Fibroblast of the aortic adventitia (primary cell): ENCODE measurements at places on chromosomes 12 and 14. TPM values are rescaled to one million over a fixed set of nuclear protein-coding genes. Genes with fewer than 3 reads are reported as not detected.

The TAMALIN gene
- total RNA-seq: 7.3 TPM in 2 replicates

The TSPAN19 gene
- total RNA-seq: 1.7 TPM in 1 of 2 replicates, not detected in the other

The KRT6C gene
- total RNA-seq: not detected in 2 replicates

The GLT8D2 gene
- total RNA-seq: 46.0 and 55.3 TPM in 2 replicates

The AJUBA gene
- 14.6 and 47.6 TPM in 2 replicates for total RNA-seq

The FOXA1 gene
- total RNA-seq: not detected in 2 replicates

The PMEL gene
- 0.27 and 0.82 TPM in 2 replicates for total RNA-seq

The PACS2 gene
- 41.5 and 48.6 TPM in 2 replicates for total RNA-seq

The LRRK2 gene
- total RNA-seq: 9.7 and 22.1 TPM in 2 replicates

The TDRD9 gene
- 0.45 and 4.5 TPM in 2 replicates for total RNA-seq

The RTL1 gene
- total RNA-seq: not detected in 2 replicates

The BEGAIN gene
- 0.18 and 0.33 TPM in 2 replicates for total RNA-seq

The CLEC4C gene
- total RNA-seq: not detected in 2 replicates

The BIN2 gene
- total RNA-seq: under 0.01 TPM in 1 of 2 replicates, not detected in the other

The WNK1 gene
- total RNA-seq: 57.8 and 91.7 TPM in 2 replicates

The SRSF9 gene
- total RNA-seq: 87.3 and 104 TPM in 2 replicates

The TCL1A gene
- not detected in 2 replicates for total RNA-seq

The C12orf60 gene
- total RNA-seq: 0.65 and 0.99 TPM in 2 replicates

The EIF2B2 gene
- 16.4 and 34.2 TPM in 2 replicates for total RNA-seq

The GLIPR1 gene
- 5.2 and 167 TPM in 2 replicates for total RNA-seq
